SK-N-SH treated with all-trans-retinoic acid at 6 μM for 48 hours (cell line): ENCODE measurements at places on chromosomes 7 and 10.

GRCh38 chr10:63671317-63671937 lies 150.2 kb downstream of the REEP3 start:
- ATAC-seq: peak; percentile 79

- ATAC-seq: no peak
These were observed 384.0 kb upstream of the FZD8 start for GRCh38 chr10:36026081-36026480.

DNA sequence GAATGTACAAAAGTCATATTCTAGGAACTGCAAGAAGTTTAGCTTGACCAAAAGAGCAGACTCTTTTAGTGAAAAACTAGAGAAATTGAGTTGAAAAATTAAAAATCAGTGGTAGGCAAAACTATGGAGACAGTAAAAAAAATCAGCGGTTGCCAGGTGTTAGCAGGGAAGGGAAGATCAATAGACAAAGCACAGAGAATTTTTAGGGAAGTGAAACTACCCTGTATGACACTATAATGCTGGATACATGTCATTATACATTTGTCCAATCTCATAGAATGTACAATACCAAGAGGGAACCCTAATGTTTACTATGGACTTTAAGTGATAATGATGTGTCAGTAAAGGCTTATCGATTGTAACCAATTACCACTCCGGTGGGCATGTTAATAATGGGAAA lies 761.9 kb downstream of the MAGI2 start:
- no peak for ATAC-seq

DNA sequence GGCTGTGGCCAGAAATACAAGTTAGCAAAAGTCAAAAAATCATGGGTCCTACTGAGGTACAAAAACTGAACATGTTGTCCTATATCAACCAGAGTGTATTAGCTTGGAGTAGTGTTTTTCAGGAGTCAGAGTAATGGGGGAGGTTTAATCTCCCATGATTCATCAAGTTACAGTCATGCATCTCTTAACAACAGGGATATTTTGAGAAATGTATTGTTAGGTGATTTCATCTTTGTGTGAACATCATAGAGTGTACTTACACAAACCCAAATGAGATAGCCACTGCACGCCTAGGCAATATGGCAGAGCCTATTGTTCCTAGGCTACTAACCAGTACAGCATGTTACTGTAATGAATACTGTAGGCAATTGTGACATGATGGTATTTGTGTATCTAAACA lies 14.9 kb upstream of the TES start:
- no peak for ATAC-seq

DNA sequence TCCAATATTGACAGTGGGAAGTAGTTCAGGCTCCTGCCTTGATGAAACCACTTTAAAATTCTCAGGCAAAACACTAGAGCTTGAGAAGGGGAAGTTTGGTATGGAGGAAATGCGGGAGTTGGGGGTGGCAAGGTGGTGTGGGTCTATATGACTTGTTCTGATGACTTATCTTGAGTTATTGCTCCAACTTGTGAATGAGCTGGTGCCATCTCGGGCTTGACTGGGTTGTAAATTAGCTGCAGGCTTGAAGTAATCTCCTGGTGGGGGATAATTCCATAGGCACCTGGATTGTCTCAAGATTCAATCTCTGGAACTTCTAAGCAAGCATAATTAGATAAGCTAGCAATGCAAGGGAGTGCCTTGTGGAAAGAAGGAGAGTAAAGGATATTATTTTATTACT lies 29.0 kb downstream of the MRPL32 start:
- peak; percentile 21; the same call in 1 of the 3 replicates for ATAC-seq

- peak; percentile 83 for ATAC-seq
These were observed 20.1 kb upstream of the CABCOCO1 start for GRCh38 chr10:61642676-61643075.

DNA sequence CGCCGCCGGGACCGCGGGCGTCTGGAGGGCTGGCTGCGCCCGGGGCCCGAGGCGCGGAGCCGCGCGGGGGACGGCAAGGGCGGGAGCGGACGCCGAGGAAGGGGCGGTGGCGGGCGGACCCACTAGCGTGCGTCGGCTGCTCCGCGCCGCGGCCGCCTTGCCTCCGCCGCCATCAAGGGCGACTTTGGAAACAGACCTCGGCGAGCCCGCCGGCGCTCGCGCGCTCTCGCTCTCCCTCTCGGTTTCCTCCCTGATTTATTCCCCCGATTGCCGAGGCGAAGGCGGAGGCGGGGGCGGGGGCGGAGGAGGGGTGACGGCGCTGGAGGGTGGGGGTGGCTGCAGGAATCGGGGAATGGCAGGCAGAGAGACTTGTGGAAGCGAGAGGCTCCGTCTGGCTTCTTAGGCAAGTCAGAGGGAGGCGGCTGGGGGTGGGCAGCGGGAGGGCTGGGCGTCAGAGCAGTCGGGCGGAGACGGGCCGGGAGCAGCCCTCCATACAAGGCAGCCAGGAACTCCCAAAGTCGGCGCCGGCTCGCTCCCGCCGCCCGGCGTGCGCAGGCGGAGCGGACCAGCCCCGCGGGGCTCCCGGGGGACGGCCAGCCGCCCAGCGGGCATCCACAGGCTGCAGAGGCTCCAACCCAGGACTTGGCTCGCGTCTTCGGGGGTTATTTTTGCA lies at the start of gene CACNA2D1:
TSS of gene CACNA2D1 (minus strand) at position 231 of the 673 bp plus-strand sequence.
- peak; percentile 90 for ATAC-seq

DNA sequence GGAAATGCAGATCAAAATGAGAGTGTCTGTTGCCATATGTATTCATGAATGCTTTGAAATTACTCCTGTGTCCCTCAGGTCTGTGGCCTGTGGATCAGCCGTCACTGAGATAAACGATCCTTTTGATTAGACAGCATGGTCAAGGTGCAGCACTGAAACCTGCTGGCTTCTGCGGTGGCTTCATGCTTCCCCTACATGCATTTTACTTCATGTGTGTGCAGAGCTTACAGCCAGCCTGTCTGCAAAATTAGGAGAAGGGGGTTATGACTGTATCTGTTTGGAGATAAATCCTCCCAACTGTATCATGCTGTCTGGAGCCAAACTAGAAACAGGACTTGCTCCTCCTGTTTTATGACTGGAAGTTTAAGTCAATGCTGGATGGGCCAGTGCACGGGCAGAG lies 71.0 kb upstream of the PLPP4 start:
- no peak for ATAC-seq

DNA sequence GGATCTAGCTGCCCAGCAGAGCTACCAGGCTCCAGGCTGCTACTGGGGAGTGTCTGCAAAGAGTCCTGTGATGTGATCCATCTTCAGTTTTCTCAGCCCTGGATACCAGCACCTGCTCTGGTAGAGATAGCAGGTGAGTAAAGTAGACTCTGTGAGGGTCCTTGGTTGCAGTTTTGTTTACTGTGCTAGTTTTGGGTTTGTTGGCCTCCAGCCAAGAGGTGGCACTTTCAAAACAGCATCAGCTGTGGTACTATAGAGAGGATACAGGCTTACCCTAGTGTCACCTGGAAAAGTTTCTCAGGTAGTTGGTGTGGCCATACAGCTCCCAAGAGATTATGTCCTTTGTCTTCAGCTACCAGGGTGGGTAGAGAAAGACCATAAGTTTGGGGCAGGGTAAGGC lies 56.3 kb downstream of the MTERF1 start:
- ATAC-seq: no peak

DNA sequence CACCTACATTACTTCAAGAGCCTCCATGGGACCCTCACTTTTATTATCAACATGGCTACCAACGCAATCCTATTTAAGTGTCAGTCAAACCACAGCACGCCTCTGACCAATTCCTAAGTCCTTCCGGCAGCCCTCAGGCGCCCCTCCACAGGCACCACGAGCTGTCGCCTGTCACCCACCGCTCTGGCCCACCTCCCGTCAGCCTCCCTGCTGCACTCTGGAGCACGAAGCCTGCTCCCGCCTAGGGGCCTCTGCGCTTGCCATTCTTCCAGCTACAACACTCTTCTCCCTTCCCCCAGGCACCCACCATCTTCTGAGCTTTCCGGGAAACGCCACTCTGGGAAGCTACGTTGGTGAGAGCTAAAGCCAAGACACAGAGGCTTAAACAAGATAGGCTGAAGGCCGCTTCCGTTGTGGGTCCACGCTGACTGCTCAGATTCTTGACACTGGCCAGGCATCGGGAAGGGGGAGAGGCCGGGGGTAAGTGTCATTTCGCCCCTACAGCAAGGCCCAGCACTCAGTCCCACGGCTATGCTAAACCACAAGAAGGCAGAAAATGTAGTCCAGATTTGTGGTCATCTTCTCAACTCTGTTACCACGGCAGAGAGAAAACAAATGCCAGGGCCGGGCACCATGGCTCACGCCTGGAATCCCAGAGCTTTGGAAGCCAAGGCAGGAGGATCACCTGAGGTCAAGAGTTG lies 56.7 kb downstream of the GNA12 start:
- ATAC-seq: peak; percentile 37

DNA sequence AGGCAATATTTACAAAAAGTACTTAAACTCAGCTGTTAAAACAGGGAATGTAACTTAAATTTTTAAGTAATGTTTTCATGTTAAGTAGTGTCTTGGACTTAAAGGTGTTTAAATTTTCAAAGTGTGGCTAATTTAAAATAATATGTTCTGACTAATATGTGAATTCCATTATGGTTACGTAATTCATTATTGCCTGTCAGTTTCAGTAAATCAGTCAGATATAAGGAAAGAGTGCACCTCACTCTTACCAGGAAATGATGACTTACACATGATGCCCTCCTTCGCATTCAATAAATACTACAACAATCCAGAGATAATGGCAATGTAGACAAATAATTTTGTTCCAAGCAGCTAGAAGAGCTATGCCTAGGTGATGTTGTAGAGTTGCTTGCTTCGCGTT lies 69.0 kb upstream of the WNT16 start:
- ATAC-seq: 0 out of 3 replicates have a peak, but pooled peaks have one; percentile 22

DNA sequence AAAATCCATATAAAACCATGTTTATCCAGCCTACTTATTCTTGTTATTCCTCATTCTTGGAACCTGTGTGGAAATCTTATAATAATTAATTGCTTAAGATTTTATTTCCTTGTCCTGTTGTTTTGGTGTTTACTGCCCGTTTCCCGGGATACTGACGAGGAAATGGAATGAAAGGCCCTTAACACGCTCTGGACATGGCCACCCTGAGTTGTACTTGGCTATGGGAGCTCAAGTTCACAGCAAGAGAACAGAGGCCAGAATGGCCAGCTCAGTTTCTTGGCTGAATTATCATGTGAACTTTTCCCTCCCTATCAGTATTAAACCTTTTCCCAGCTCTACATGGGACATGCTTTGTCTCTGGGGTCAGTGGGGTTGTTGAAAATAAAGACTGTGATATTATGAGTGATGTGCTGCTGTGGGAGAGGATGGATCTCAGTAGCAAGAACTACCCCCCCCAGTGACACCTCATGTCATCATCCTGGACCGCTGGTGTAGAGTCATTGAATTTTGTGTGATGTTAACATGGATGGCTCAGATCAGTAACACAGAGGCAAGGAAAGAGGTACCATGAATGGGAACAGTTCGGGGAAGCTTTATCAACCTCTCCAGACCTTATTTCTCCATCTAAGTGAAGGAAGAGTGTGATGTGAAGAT lies 87.0 kb upstream of the IGFBP3 start:
- ATAC-seq: no peak

DNA sequence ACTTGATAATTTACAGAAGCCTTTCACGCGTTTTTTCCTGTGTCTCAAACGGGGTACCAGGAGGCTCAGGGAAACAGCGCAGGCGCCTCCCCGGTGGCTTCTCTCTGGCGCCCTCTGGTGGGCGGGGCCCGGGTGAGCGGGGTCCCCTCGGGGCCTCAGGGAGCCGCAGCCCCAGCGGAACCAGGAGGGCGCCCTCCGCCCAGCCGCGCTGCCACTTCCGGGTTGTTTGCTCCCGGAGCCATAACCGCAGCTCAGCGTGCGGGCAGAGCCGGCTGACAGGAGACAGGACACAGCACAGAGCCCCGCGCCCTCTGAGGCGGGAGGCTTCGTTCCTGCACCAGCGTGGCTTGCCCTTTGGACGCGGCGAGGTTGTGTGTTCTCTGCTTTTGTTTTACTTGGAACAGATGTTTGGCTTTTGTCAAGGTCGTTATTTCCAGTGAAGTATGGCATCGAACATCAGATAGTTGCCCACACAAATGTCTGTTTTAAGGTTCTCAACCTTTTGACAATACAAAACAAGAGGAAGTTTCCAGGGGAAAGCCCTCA lies 6.9 kb upstream of the CYP2E1 start:
- ATAC-seq: peak; percentile 100

DNA sequence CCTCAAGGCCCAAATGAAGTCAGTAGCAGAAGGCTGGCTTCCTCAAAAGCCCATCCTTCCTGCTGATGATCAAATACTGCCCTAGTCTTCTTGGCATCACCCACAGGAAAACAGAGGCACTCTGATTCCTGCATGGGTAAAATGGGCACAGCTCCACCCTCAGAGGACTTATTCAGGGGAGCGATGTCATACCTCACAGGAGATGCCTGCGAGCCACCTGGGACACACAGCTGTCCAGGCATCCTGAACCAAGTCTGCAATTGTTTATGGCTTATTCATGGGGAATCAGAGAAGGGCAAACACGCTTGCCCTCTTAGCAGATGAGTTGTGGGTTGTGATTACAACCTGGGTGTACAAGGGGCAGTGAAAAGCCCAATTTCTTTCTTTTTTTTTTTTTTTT lies 22.0 kb upstream of the LMTK2 start:
- no peak for ATAC-seq

GRCh38 chr10:63145782-63146181 lies 12.7 kb downstream of the NRBF2 start:
- ATAC-seq: no peak

DNA sequence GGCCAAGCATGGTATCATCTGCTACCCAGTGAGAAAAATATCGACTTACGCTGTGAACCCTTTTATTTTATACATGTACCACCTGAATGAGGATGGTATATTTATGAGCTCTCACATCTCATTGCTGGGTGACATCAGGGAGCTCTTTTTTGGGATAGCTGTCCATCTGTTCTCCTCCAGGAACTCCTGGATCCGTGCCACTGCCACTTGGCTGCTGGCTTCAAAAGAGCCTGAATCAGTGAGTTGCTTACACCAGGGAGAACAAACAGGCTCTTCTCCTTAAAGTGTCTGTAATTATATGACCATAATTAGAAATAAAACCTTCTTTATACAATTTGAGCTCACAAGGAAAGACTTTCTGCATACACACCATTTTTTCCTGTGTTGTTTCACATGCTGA lies 106.2 kb downstream of the KAT6B start:
- ATAC-seq: no peak

GRCh38 chr7:72101444-72101843 lies 310.7 kb downstream of the CALN1 start:
- no peak for ATAC-seq

- ATAC-seq: no peak
These were observed 191.9 kb downstream of the ELFN1 start for GRCh38 chr7:1861799-1862458.

- no peak for ATAC-seq
These were observed 12.6 kb upstream of the PPP2R2D start for GRCh38 chr10:131888186-131888604.
